Activated CD4-positive, CD25-positive, alpha-beta regulatory T cell treated with anti-CD3 and anti-CD28 coated beads, Interleukin-2, amount 50 U/mL, for 16 hours (primary cell): ENCODE measurements at places on chromosomes 12 and 14.

DNA sequence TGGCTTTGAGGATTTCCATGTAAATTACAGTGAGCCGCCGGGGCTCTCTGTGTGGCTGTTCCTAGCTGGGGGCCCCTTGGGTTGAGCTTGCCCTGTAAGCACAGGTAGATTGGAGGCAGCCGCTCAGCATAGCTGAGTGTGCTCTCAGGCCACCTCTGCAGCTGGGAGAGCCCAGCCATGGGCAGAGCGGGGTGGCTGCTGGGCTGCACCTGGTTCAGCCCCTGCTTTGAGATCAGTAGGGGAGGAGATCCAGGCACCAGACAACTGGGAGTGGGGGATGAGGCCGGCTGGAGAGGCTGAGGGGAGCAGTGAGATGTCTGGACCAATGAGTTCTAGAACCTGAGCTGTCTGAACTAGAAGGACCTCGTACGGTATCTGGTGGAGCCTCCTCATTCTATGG lies 44.8 kb downstream of the CACNA1C start:
- DNase-seq: no peak

DNA sequence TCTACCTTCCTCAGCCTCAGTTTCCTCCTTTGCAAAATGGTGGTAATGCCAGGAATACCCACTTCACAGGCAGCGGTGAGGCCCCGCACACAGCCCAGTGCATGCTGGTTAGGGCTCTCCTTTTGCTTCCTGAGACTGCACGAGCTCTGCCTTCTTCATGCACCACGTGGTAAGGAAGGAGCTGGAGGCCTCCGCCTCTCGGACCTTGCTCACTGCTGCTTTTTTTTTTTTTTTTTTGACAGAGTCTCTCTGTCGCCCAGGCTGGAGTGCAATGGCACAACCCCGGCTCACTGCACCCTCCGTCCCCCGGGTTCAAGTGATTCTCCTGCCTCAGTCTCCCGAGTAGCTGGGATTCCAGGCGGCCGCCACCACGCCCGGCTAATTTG lies 18.1 kb downstream of the TAMALIN start:
- no peak for DNase-seq

DNA sequence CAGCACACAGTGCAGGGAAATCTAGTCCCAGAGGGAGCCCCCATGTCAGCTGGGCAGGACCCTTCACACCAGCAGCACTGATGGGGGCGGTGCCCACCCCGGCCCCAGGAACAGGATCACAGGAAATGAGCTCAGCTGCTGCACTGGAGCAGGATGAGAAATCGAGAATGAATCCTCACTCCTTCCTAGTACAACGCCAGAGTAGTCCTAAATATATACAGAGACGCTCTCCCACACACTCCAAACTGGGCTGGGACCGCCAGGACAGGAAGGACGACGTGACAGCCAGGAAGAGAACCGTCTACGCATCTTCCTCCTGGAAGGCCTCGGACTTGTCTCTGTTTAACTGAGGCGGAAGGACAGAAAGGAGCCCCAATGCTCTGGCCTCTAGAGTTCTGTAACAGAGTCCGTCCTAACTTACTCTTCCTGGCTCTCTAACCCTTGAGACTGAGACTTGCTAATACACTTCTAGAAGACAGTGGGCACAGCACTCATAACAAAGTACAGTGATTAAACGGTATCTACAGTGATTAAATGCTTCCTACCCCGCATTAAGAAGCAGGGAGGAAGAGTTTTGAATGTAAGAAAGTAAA lies 33.4 kb downstream of the CDC42BPB start:
- no peak for DNase-seq

DNA sequence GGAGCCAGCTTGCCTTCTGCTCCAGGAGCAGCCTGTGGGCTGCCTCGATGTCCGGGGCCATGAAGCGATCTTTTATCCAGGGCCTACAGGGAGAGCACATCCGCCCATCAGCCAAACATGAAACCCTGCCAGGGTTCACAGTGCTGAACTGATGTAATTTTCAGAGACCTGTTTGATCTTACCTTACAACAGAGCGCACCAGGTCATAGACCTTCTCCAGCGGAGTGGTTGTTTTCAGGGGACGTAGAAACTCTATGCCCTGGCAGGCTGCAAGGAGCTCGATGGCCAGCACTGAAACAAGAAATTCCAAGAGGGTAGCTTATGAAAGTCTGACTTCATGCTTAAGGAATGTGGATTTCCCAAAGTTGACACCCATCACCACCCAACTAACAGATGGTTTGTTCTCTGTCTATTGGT lies 19.7 kb downstream of the HAL start:
- no peak for DNase-seq

GRCh38 chr14:60151715-60152114 lies 13.5 kb downstream of the DHRS7 start:
- peak; percentile 39 for DNase-seq

GRCh38 chr14:64715146-64715627 lies 11.0 kb downstream of the PLEKHG3 start:
- no peak for DNase-seq

GRCh38 chr14:92969430-92969829 lies 46.5 kb downstream of the CHGA start:
- DNase-seq: no peak

- DNase-seq: no peak
These were observed 260.3 kb downstream of the ADGRD1 start for GRCh38 chr12:131213896-131214442.

- DNase-seq: no peak
These were observed 182.3 kb downstream of the NPAS3 start for GRCh38 chr14:33120966-33121365.

- DNase-seq: no peak
These were observed 10.2 kb upstream of the GOLGA5 start for GRCh38 chr14:92783813-92784431.

DNA sequence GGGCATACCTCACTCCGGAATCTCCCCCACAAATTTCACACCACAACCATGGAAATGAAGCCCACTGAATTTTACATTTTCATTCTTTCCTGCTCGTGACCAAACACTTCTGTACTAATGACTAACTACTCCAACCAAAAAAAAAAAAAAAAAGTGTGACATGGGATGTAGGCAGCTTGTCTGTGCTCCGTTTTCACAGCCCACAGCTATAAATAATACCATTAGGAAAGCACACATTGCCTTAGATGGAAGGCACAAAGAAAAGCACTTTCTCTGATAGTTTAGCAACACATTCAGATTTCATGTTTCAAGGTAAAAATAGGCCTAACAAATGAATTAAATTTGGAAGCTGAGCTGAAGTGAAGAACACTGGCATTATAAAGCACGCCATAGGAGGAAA lies 42.5 kb downstream of the DUSP6 start:
- no peak for DNase-seq

DNA sequence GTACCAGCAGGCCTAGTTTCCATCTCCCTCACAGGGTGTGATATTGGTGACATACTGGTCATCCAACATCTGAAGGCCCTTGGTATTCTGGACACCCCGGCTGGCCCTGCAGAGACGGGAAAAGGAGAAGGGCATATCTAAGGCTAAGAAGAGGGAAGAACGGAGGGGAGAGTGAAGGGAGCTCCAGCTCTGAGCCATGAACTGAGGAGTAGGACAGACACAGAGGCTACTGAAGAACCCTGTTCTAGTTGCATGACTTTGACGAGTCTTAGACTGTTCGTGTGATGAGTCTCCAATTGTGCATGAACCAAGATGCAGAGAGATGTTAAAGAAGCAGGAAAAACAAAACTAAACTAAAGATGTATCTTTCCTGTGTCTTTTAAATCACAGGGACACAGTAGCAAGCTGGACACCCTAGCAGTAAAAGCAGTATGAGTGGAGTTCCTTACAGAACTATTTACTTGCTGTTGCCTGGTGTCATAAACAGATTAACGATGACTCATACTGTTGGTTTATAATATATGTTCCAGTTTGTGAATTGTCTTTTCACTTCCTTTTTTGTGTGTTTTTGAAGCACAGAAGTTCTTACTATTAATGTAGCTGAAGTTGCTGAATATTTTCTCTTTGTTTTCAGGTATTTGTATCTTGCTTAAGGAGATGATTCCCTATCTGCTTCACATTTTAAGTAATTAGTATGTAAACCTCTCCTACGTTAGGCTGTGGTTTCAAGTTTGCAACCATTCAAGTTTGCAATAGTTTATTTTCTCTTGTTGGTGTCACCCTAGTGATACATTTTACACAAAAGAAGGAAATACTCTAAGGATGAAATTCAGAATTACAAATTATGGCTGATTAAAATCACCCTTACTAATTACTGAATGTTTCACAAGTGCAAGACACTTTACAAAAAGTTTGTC lies 15.7 kb downstream of the FAR2 start:
- no peak for DNase-seq

DNA sequence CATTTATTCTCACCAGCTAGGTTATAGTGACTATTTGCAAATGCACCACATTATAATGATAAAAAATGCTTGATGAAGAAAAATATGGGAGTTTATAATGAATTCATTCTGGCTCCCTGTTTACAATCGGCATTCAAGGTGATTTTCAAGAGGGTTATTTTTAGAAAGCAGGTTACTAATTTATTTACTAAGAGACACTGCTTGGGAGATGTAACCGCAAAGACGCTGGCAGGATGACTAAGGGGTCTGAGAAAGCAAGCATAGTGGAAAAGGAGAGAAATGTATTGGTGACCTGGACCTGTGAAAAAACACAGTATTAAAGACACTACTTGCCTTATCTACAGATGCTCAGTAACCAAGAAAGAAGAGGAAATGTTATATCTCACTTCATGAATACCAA lies 13.3 kb upstream of the PITPNM2 start:
- no peak for DNase-seq

GRCh38 chr12:43893670-43894069 lies 57.8 kb downstream of the TMEM117 start:
- no peak for DNase-seq

DNA sequence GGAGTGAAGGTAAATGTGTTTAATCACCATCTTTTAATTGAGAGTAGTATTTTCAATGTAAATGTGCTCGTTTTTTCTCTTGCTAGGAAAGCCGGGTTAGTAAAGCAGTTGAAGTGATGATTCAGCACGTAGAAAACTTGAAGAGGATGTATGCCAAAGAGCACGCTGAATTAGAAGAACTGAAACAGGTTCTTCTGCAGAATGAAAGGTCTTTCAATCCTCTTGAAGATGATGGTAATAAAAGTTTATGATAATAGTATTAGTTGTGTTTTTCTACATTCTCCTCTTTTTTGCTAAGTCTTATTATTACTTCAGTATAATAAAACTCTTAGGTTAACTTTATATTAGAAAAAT lies 93.9 kb downstream of the DNAI7 start:
- no peak for DNase-seq

GRCh38 chr14:105340821-105341733 lies 26.5 kb downstream of the PACS2 start:
- no peak for DNase-seq

DNA sequence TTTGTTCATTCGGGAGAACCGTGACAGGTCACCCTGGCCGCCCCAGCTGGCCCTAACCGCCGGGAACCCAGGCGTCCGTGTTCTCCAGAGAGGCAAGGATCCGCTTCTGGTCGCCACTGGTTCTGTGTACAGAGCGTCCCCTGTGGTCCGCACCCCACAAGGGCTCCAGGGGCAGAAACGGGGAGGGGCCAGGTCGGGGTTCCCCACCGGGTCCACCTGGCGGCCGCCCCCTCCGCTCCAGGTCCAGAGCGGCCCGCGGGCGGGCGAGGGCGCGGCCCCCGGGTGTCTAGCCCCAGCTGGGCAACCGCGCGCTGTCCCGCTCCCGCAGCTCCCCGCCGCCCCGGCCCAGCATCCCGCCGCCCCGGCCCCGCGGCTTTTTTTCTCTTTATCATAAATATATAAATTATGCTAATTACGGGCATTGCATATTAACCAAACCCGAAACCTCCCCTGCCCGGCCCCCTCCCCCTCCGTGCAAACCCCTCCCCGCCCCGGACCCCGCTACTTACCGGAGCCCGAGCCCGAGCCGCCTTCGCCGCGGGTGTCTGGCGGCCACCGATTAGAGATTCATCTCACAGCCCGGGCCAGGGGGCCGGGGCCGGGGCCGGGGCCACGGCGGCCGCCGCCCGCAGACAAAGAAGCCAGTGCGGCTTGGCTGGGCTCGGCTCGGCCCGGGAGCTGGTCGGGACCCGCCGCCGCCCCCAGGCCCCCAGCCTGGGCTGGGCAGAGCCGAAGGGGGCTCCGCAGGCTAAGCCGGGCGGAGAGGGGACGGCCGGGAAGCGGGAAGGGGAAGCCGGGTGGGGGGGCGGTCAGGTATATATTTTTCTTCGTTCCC lies 512 bp downstream of the POU6F1 start:
- DNase-seq: peak; percentile 6

GRCh38 chr12:112303004-112303403 lies 79.2 kb downstream of the HECTD4 start:
- DNase-seq: peak; percentile 11

- DNase-seq: no peak
These were observed 12.3 kb upstream of the TMED10 start for GRCh38 chr14:75188520-75189268.

DNA sequence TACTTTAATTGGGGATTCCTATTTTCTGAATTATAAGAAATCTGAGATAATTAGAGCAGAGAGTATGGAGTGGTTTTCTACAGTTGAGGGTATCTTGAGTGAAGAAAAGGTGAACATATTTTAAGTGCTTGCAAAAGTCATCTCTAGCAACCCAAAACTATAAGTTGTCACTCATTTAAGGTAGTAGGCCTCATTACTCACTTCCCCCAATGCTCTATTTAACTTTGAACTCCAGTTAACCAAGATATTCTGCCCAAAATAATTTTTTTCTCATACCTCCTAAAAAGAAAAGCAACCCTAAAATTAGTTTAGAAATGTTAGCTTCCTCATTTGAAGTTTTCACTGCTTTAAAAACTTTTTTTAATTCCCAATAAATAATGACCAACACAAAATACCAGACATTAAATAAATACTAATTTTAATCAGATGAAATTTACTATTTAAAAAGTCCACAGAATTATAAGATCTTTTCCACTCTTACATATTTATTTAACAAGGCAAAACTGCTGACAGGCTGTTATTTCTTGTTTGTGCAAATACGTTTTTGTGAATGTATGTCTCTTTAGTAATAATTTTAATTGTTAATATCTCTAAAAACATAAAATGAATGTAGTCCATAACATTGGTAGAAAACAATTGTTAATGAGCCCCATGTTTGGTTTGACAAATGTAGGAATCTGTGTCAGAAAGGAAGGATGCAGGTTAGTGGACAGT lies 47.8 kb downstream of the VRK1 start:
- no peak for DNase-seq

DNA sequence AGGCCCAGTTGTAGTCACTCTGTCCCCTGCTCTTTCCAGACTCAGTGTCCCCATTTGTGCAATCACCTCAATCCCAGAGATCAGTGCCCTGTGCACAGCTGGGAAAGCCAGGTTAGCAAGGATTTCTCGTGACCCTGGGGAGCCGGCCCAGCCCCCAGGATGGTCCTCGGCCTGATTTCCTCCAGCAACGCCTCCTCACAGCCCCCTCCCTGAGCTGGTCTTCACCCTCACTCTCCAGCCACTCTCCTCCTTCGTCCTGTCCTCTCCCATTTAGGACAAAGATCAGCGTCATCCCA lies 194.8 kb upstream of the C14orf180 start:
- DNase-seq: no peak
